Endothelial cell of coronary artery (primary cell): ENCODE measurements at places on chromosomes 3 and 15. TPM values are rescaled to one million over a fixed set of nuclear protein-coding genes. Genes with fewer than 3 reads are reported as not detected.

KLHL6 gene
- total RNA-seq = 5.9 and 7.5 TPM in 2 replicates

CTXND1 gene
- total RNA-seq = not detected in 2 replicates

HCN4 gene
- not detected in 2 replicates for total RNA-seq

USF3 gene
- total RNA-seq = 3.6 and 4.0 TPM in 2 replicates

DAPK2 gene
- 2.8 and 3.2 TPM in 2 replicates for total RNA-seq

C3orf49 gene
- total RNA-seq = not detected in 2 replicates

MKRN3 gene
- 1.2 TPM in 1 of 2 replicates, not detected in the other for total RNA-seq

IQCF5 gene
- total RNA-seq = not detected in 2 replicates

SLC22A13 gene
- total RNA-seq = 0.09 and 0.38 TPM in 2 replicates

BSN gene
- under 0.01 and 0.09 TPM in 2 replicates for total RNA-seq

TFRC gene
- 224 and 228 TPM in 2 replicates for total RNA-seq

RHO gene
- not detected in 2 replicates for total RNA-seq

GOLGA6L10 gene
- total RNA-seq = 0.45 and 0.94 TPM in 2 replicates

CERS3 gene
- total RNA-seq = not detected in 2 replicates

CCDC174 gene
- 6.6 and 10.6 TPM in 2 replicates for total RNA-seq

VGLL3 gene
- 3.0 and 28.0 TPM in 2 replicates for total RNA-seq

CPN2 gene
- not detected in 2 replicates for total RNA-seq

ACKR4 gene
- total RNA-seq = 0.18 and 0.47 TPM in 2 replicates

SLC51A gene
- total RNA-seq = not detected in 2 replicates

REC114 gene
- total RNA-seq = not detected in 2 replicates

AQP9 gene
- total RNA-seq = not detected in 2 replicates

AGTR1 gene
- not detected in 2 replicates for total RNA-seq

HDDC3 gene
- total RNA-seq = 12.6 and 12.7 TPM in 2 replicates

NRROS gene
- total RNA-seq = 1.9 and 5.2 TPM in 2 replicates

CKMT1B gene
- total RNA-seq = not detected in 2 replicates

MRPS22 gene
- 79.2 and 79.7 TPM in 2 replicates for total RNA-seq

BTLA gene
- total RNA-seq = not detected in 2 replicates

BHLHE40 gene
- total RNA-seq = 9.0 and 30.6 TPM in 2 replicates

P4HTM gene
- 14.7 and 31.5 TPM in 2 replicates for total RNA-seq

ANKRD63 gene
- 0.09 TPM in 2 replicates for total RNA-seq

CCR8 gene
- not detected in 2 replicates for total RNA-seq

ADAM10 gene
- total RNA-seq = 197 and 256 TPM in 2 replicates

DNAJC13 gene
- 64.0 and 64.1 TPM in 2 replicates for total RNA-seq

EPHB1 gene
- total RNA-seq = 0.56 and 0.81 TPM in 2 replicates

IP6K1 gene
- 40.9 and 43.5 TPM in 2 replicates for total RNA-seq

ACTC1 gene
- not detected in 2 replicates for total RNA-seq

STARD5 gene
- total RNA-seq = 0.36 and 1.5 TPM in 2 replicates

FETUB gene
- not detected in 2 replicates for total RNA-seq
